Left colon (tissue), 2 donors: ENCODE measurements at places on chromosomes 4 and X. TPM values are rescaled to one million over a fixed set of nuclear protein-coding genes. Genes with fewer than 3 reads are reported as not detected.

DNA sequence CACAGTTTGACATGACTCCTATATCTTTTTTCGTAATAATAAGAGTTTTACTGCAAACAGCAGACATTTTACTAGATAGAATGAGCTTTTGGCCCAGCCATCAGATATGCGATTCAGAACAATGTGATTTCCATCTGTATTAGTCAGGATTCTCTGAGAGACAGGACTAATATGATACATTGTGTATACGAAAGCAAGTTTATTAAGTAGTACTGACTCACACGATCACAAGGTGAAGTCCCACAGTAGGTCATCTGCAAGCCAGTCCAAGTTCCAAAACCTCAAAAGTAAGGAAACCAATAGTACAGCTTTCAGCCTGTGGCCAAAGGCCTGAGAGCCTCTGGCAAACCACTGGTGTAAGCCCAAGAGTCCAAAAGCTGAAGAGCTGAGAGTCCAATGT lies 24.1 kb downstream of the CXCL8 start:
- no peak for DNase-seq

GRCh38 chr4:42152507-42153504 lies at the start of gene BEND4:
Gene BEND4 (minus strand): TSS chr4:42152655. CDS start chr4:42152143, 512 bp downstream.
- no peak for DNase-seq

DNA sequence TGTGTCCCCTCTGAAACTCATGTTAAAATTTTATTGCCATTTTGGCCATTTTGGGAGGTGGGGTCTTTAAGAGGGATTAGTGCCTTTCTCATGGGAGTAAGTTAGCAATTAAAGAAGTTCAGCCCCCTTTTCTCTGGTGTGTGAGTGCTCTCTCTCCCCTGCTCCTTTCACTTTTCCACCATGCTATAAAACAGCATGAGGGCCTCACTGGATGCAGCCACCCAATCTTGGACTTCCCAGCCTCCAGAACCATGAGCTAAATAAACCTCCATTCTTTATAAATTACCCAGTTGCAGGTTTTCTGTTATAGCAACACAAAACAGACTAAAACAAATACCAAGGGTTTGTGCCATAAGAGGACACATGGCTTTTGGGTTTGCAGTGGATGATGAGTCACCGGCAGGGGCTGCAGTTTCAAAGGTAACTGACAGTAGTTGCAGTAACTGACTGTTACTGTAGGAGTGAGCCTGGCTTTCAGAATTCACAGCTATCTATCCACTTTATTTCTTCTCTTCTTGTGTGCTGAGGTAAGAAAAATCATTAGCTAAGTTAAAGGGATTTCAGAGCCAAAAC lies 121.5 kb downstream of the PPEF1 start:
- no peak for DNase-seq

DNA sequence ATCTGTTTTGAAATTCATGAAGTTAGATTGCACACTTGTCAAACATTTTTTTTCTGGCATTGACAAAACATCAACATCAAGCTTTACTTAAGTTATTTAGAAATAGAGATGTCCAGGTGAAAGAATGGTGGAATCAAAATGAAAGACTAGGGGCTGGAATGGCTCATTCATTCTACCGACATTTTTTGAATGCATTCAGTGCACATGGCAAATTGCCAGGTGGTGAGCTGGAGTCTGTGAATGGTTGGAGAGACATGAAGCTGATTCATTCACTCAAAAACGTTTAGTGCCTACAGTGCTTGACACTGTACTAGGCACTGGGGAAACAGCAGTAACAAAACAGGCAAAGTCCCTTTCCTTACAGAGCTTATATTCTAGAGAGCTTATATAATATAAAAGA lies 292.4 kb downstream of the PPP1R2C start:
- no peak for DNase-seq

DNA sequence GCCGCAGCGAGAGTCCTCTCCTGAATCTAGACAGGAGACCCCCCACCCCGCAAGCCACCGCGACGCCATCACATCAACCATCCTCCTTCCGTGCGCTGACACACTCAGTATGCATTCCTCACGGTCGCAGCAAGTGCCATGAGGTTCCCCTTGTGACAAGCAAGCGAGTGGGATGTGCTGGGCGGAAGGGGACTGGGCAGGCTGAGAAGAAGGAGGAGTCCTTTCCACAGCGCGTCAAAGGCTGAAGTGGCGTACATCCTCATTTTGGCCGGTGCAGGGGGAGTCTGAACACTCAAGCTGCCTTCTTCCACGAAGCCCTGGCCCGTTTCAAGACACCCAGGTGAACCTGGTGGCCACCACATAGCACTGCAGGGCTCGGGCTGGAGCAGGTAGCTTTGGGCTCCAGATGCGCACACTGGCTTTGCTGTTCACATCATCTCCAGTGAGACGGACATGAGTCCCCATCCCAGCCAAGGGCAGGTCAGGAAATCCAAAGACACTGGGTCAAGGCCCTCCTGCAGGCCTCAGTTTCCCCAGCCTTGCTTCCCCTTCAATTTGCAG lies 30.4 kb downstream of the CCNQ start:
- no peak for DNase-seq

Gene MTNR1A
- 5.8 TPM for total RNA-seq

Gene ASB5
- 2.1 TPM for total RNA-seq

Gene SRPX2
- total RNA-seq, result 4.5 TPM

Gene MBNL3
- 46.2 TPM for total RNA-seq
